ENCODE measurements at places on chromosomes 12 and 14.

DNA sequence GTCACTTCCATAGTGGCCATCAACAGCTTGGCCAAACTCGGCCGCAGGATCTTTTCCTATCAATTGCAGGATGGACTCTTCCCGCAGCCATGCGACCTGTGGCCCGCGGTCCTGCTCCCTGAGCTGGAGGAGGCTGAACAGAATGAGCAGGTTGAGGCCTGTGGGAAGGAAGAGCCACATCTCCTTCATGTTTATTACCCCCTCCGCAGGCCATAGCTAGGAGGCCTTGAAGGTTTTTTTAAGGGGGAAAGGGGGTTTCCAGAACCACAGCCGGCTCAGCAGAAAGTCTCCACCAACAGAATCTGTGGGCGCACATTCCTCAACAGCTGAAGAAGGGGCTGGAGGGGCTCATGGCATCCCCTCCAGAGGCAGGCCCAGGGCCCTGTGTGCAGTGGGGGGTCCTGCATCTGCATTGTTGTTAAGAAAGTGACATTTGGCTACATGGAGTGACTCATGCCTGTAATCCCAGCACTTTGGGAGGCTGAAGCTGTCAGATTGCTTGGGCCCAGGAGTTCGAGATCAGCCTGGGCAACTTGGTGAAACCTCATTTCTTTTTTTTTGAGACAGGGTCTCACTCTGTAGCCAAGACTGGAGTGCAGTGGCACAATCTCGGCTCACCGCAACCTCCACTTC lies 25.2 kb upstream of the PPP1R13B start:
- no peak for DNase-seq

DNA sequence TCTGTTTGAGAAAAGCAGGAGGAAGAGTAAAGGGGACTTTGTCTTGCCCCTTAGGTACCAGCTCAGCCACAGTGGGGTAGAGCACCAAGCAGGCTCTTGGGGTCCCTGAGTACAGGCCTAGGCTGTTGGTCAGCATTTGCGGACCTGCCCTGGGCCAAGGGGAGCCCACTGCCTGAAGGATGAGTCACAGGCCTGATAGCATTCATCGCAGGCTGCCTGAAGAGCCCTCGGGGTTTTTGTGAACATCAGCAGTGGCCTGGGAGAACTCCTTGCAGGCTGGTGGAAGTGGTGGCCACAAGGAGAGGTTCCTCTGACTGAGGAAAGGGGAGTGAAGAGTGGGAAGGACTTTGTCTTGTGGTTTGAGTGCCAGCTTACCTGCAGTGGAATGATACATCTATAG lies 25.0 kb upstream of the P2RX7 start:
- DNase-seq: no peak

- DNase-seq: no peak
Measured at GRCh38 chr12:57146092-57146491, 1.3 kb downstream of the LRP1-AS start.

- DNase-seq: no peak
Measured at GRCh38 chr12:93851257-93851671, 174.1 kb downstream of the CRADD start.

DNA sequence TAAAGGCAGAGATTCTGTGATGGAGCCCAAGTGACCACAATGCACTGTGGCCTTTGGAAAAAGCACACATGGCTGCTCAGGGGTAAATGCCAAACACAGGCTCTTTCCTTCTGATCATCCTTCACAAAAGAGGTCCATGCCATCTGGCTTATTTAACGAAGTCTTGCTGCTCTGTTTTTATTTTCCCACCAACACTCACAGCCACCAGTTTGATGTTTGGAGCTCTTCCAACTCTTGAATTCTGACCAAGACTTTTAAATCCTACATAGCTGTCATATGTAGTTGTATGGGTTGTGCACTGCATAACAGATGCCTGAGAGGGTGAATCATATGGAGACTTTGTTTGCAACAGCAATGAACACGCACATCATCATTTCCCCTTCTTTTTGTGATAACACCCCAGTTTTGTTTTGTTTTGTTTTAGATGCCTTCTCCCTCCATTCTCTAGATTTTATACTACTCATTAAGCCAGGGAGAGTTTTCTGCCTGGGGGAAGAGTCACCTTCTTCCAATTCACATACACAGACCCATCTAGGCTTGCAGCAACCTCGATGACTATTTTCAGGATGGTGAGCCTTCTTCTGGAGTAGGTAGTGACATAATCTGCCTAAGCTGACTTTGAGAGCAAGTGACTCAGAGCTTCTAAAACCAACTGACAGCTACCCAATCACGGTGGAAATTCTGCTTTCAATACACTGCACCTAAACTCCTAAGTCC lies 145.2 kb upstream of the WSCD2 start:
- no peak for DNase-seq

- DNase-seq: no peak
Measured at GRCh38 chr14:30657606-30658163, 35.6 kb downstream of the SCFD1 start.

DNA sequence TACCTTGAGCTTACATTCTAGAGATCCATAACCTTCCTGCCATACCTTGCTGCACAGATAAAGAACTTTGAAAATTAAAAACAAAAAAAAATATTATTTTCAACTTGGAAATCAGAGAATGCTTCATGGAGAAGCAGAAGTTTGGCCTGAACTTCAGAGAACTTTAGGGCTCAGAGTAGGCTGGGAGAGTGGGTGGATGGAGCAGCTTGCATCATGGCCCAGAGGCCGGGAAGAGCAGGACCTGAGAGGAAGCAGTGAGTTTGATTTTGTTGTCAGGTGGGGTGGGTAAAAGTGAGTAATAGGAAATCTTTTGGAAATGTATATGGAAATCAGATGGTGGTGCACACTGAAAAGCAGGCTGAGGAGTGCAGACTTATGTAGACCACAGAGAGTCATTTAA lies 228.5 kb upstream of the KRR1 start:
- DNase-seq: no peak

- DNase-seq: no peak
Measured at GRCh38 chr12:14974633-14975032, 1.8 kb downstream of the PDE6H start.

DNA sequence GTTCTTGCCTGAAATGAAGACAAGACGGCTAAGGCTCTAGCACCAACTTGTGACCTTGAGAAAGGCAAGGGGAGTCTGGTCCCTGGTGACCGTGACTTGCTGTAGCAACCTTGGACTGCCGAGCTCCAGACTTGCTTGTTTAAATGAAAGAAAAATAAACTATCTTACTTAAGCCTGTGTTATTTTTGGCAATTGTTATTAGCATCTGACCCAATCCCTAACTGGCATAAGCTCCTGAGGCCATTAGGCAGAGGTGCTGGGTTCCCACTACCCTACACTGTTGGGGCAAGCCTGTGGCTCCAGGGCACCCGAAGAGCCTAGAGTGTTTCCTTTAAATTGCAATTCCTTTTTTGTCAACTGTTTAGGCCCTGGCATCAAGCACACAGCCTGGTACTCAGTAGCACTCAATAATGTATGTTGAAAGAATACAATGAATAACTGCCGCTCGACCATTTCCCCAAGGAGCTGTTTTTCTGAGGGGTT lies 106.9 kb upstream of the HIF1A start:
- no peak for DNase-seq

DNA sequence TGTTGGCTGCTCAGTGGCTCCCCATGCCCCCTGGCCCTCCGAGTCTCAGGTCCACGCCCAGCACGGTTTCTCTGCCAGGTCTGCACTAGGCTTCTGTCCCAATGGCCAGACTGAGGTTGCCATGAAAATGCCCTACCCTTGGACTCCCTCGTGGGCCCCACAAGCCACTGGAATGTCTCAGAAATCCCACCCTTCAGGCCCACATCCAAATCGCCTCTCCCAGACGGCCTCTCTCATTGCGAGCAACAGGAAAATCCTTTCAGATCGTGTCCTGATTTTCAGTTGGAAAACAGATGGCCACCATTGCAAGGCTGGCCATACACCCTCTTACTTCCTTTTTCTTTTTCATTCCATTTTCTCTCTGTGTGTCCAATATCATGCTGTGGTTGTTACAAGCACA lies 77.3 kb downstream of the IRF2BPL start:
- DNase-seq: no peak

DNA sequence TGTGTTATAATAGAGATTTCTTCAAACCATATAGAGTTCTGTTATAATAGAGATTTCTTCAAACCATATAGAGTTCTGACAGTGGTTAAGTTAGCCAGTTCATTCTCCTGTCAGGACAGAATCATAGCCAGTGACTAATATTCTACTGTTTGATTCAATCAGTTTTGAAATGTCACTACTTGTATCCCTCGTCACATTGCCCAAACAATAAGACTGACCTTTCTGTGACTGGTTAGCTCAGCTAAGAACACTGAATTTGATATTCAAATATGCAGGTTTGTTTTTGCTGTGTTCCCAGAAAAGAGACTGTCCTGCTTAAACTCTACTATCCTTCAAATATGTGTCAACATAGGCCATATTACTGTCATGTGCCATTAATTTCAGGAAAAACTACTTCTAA lies 74.4 kb downstream of the ALG10B start:
- DNase-seq: no peak

DNA sequence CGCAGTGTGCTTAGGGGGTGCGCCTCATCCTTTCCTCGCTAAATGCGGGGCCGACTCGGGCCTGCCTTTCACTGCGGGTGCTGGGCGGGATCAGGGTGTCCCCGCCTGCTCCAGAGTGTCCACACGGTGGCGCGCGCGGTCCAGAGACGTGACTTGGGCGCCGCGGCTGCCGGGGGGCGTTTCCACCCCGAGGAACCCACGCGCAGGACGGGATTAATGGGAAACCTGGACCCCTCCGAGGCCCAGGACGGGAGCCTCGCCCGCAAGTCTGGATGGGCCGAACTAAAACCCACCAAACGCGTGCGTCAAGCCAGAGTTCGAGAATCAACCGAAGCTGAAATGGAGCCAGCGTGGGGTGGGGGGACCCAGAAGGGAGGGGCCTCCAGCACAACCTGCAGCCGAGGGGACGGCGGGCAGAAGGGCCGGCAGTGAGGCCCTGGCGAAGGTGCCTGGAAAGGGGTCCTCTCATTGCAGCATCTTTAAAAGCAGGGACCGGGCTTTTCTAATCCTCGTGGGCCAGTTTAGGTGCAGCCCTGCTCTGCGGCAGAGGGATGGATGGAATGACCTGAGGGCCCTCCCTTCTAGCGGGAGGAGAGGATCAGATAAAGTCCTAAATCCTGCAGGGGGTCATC lies 93.3 kb downstream of the NINJ2 start:
- peak; percentile 74 for DNase-seq

GRCh38 chr12:119915894-119916510 lies 38.9 kb upstream of the CIT start:
- no peak for DNase-seq

GRCh38 chr12:73726881-73727280 lies 810.8 kb upstream of the ATXN7L3B start:
- no peak for DNase-seq

GRCh38 chr12:50637870-50638481 lies 125.9 kb upstream of the ATF1 start:
- DNase-seq: peak; percentile 67

GRCh38 chr12:102633981-102634605 lies 153.7 kb upstream of the IGF1 start:
- no peak for DNase-seq

- no peak for DNase-seq
Measured at GRCh38 chr14:73746520-73747378, 32.6 kb upstream of the PNMA1 start.

DNA sequence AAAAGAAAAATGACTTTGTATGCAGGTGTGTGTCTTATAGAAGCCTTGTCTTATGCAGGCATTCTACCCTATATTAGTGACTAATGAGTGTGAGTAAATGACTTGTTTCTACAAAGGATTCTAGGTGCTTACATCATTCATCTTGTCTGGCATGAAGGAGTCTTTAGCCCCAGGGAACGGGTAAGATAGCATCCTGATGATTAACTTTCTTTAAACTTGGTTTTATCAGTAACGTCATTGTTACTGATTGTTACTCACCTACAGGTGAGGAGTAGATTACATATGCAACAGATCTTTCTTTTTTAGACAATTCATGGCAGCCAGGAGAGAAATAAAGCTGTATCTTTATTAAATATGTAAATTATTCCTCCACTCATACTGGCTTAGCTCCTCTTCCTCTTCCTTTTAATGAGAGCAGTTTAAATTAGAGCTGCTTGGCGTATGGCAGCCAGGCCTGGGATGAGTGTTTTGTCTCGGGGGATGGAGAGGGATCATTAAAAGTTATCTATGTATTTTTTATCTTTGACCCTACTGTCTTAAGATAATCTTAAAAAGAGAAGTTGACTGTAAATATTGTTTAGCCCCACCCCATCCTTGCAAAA lies 57.2 kb upstream of the ATP2A2 start:
- DNase-seq: no peak

DNA sequence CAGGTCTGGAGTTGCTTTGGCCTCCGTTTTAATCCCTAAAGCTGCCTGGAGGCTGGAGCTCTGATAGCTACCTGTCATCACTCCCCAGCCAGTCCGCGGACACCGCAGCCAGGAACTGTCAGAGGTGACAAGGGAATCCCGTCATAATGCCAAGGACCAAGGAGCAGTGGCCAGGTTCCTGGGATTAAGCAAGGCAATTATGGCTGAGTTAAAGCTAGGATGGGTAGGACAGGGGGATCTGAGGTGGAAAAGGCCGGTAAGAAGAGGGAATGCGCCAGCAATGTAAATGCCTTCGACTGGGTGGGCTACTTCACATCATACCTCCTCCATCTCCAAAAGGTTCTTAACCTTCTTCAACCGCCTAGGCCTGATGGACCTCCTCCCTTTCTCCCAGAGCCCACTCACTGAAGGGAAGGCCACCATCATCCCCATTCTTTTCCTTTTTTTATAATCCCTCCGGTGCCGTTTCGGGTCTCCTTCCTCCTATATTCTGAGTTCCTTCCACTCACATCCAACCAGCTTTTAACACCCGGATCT lies 1.9 kb downstream of the PPP1R3E start:
- peak; percentile 81 for DNase-seq

DNA sequence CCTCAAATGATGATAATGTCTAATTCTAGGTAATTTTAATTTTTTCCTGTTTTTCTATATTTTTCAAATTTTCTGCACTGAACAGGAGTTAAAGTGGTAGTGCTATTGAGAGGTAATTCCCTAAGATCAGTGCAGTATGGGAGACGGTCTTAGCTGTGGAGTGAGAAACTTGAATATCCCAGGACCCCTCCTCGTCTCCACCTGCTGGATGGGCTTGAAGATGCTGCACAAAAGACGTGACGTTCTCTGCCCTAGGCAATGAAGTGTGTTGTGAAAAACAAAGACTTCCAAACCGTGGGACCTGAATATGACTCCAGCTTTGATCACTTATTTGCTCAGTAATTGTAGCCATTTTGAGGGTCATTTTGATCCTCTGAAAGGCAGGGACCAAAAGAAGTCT lies 298.1 kb downstream of the VRK1 start:
- DNase-seq: no peak

GRCh38 chr14:67837011-67837624 lies 17.5 kb downstream of the RAD51B start:
- peak; percentile 43 for DNase-seq

GRCh38 chr14:85766295-85766694 lies 236.4 kb downstream of the FLRT2 start:
- DNase-seq: no peak

DNA sequence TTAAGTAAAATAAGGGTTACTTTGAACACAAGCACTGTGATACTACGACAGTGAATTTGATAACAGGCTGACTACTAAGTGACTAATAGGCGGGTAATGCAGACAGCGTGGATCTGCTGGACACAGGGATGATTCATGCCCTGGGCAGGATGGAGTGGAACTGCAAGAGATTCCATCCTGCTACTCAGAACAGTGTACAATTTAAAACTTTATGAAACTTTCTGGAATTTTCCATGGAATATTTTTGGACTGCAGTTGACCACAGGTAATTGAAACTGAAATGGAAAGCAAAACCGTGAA lies 46.0 kb downstream of the YEATS4 start:
- no peak for DNase-seq

Data from DMS79 treated with DMSO at 0.1 percent for 48 hours (cell line).